ENCODE measurements at places on chromosomes 12 and 14.

DNA sequence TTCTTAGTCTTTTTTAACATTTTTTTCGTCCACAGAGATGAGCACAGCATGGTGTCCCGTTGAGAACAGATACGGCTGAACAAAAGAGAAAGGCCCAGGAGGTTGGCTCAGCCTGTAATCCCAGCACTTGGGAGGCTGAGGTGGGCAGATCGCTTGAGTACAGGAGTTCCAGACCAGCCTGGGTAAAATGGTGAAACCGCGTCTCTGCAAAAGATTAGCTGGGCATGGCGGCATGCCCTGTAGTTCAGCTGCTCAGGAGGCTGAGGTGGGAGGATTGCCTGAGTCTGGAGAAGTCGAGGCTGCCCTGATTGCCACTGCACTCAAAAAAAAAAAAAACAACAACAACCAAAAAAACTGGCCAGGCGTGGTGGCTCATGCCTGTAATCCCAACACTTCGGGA lies 5.9 kb upstream of the EP400 start:
- no peak for DNase-seq

GRCh38 chr12:124332058-124332672 lies 37.3 kb downstream of the RFLNA start:
- no peak for DNase-seq

DNA sequence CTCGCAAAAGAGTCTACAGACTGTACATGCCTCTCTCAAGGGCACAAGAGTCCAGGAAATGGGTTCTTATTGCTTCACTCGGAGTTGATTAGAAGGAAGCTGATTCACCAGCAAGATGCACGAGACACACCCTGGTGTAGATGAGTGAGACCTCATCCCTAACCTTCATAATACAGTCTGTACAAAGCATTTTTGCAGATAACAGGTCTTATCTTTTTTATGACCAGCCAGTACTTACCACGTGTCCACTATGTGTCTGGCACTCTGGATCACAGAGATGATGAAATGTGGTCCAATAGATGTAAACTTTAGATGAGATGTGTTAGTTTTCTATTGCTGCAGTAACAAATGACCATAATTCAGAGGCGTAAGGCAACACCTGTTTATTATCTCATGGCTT lies 53.4 kb upstream of the PWP1 start:
- DNase-seq, result no peak

GRCh38 chr14:36940476-36940875 lies 231.9 kb downstream of the SLC25A21 start:
- DNase-seq, result no peak

GRCh38 chr12:93972411-93973208 lies 175.8 kb upstream of the PLXNC1 start:
- DNase-seq, result no peak

DNA sequence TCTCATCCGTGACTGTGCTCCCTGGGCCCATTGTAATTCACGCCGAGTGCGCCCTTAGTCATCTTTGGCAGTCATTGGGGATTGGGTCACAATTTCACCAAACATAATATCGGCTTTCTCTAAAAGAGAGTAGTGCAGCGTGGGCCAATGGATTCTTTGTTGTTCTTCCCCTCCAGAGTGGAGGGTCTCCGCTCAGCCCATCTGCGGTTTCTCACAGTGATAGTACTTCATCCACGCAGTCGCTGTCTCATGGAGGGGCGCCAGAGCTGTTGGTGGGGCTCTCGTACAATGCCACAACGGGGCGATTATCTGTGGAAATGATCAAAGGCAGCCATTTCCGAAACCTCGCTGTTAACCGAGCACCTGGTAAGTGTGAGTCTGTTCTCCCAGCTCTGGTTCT lies 321.8 kb downstream of the SNAPC1 start:
- no peak for DNase-seq

All from activated CD8-positive, alpha-beta memory T cell treated with anti-CD3 and anti-CD28 coated beads for 24 hours (primary cell).